ENCODE measurements at places on chromosomes 1 and 21. TPM values are rescaled to one million over a fixed set of nuclear protein-coding genes. Genes with fewer than 3 reads are reported as not detected.

GRCh38 chr1:156898161-156898566, 4.6 kb downstream of the PEAR1 start:
- peak; percentile 96 for DNase-seq

- DNase-seq: no peak
Measured at GRCh38 chr1:78673120-78673519, 23.5 kb downstream of the IFI44 start.

- DNase-seq: no peak
Measured at GRCh38 chr1:241647658-241648057, 4.4 kb upstream of the WDR64 start.

- no peak for DNase-seq
Measured at GRCh38 chr1:197440715-197441114, 172.7 kb downstream of the CRB1 start.

The CFHR1 gene
- not detected for total RNA-seq

DNA sequence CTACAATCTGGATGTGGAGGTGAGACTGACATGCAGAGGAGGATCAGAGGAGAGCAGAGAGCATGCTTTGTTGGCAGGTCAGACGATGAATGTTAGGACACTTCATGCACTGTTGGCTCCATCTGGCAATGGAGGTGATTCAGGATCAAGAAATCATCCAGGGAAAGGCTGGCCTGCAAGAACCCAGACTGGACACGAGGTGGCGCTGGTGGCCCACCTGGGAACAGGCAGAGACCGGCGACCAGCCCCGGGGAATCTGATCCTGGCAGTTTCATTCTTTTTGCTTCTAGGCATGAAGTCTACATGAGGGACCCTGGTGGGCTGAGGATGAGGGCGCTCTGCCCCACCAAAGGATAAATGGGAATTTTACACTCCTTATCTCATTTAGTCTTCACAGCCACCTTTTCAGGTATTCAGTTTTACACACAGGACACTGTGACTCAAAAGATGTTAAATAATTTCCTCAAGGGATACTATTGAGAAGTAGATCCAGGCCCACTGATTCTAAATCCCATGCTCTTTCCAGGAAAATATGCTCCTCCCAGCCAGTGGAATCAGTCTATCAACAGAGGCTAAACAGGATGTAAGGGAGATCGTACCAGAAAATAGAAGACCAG, 26.2 kb upstream of the SCMH1 start:
- DNase-seq: peak; percentile 74

DNA sequence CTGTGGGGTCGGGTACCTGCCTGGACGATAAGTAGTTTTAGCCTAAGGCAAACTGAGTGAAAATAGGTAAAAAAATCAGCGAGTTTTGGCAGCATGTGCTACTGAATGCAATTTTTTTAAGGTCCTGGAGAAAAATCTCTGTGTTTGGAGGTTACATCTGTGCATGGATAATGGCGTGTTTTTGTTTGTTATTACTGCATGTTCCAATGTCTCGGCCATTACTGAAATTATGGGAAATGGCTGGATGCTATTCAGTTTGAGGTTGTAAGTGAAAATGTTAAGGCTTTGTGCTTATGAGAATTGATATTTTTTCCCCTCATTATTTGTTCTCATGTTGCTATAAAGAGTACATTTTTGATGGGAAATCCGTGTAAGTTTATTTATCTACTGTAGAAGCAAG, 441.7 kb downstream of the PRDM2 start:
- no peak for DNase-seq

The CAMK1G gene
- not detected for total RNA-seq

- DNase-seq: no peak
Measured at GRCh38 chr1:207952617-207953542, 42.0 kb upstream of the CD34 start.

DNA sequence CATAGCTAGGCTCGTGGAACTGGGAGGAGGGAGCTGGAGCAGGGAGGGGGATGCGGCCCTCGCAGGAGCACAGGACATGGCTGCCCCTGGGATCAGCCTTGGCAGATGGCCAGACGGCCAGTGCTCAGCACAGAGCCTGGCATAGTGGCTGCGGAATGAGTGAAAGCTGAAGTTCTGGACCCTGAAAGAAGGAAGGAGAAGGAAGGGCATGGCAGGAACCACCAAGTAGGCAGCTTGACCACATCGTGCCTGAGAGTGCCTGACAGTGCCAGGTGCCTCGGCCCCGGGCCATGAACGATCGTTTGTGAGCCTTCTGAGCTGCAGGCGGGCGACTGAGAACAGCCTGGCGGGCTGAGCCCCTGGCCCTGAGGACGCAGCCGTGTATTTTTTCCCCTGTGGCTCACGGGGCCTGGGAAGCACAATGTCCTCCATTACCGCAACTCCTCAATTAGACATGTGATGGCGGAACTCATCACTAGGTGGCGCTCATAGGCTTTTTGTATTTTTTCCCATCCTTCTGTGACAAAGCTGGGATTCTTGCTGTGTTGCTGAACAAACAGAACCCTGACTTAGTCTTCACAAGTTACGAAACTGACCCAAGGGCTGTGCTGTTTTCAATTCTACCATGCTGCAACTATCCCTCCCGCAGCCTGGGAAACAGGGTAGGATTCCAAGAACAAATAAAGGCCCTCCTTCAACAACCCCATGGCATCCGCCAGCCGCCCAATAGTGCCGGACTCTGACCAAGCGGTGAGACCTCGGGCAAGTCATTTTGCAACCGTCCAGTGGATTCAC, 29.9 kb upstream of the TMEM61 start:
- peak; percentile 77 for DNase-seq

The DTL gene
- total RNA-seq: 11.4 TPM

The CLCA1 gene
- not detected for total RNA-seq

The A3GALT2 gene
- not detected for total RNA-seq

The CNTN2 gene
- total RNA-seq: not detected

The LAPTM5 gene
- total RNA-seq: 28.6 TPM

The KAZN gene
- 0.51 TPM for total RNA-seq

The ARHGEF11 gene
- total RNA-seq: 18.4 TPM

GRCh38 chr21:42164064-42164789, 54.7 kb upstream of the ABCG1 start:
- DNase-seq: peak; percentile 47

DNA sequence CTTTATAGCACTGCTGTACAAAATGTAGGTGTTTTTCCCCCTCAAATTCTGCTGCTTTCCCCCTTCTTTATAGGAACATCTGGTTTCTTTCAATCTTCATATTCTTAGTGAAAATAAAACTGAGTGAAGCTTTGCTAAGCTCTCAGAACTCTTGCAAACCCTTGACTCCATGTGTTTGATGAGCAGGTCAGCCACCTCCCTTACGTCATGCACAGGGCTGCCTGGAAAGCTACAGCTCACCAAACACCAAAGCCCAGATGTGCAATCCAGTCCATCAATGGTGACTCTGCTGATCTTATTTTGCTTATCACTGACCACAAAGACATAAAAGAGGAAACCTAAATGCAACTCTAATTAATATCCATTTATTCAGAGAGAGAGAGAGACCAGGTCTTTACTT, 5.5 kb downstream of the CACNA1E start:
- DNase-seq: no peak

GRCh38 chr1:8847990-8848389, 30.5 kb downstream of the ENO1 start:
- no peak for DNase-seq

The LHX8 gene
- not detected for total RNA-seq

DNA sequence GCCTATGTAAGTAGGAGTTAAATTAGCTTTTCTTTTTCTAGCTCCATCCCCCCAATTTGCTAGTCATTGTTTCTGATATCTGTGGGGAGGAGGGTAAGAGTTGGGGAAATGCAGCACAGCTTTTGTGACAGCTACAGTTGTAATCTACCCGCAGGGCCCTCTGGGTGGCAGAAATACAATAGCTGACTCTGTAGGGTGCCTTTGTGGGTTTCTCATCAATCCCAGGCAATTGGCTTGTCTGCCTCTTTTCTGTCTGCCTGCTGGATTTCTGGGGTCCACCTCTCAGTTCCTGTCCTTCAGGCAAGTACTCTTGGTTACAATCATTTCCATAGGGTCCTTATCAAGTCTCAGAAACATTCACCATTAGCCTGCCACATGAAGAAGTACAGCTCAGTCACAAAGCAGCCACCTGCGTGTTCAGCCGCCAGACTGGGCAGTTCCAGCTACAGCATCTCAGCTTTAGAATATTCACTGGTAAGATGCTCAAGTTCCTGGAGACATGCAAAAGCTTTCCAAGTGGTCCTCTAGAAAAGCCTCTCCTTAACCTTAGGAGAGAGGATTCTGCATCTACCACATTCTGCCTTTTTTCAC, 19.2 kb upstream of the SLC44A5 start:
- DNase-seq: no peak

GRCh38 chr1:207904391-207904790, 6.5 kb downstream of the CD34 start:
- no peak for DNase-seq
